ENCODE measurements at places on chromosomes 16 and 17.
A peak's percentile ranks its signal among the peaks of the same experiment; 100 is the strongest.

DNA sequence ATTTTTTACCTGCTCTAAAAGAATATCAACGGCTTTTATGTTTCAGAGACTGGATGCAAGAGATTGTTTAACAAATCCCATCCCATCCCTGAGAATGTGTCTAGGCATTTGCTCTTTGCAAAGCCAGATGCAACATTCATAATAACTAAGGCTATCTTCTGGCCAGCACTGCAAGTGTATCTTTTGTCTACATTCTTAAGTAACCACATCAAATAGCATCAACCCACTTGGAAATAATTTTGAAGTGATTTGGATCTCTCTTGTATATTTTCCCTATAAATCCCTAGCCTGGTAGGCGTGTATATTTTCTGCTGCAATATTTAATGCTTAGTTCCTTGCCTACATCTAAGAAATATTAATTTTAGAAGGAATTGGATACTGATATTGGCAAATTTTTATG lies 64.3 kb downstream of the PIGL start:
- H3K27ac ChIP-seq: peak overlapping the region; percentile 1
- peaks cover 4% of the 10 kb centered on the region for H3K36me3 ChIP-seq
- H3K4me1 ChIP-seq: peaks cover 32% of the 10 kb centered on the region

- DNase-seq: no peak
- H3K4me3 ChIP-seq: no peak overlapping the region
- H3K36me3 ChIP-seq: no peaks in the 10 kb centered on the region
- H3K27ac ChIP-seq: no peak overlapping the region
- peaks cover 78% of the 10 kb centered on the region for H3K27me3 ChIP-seq
Measured at GRCh38 chr17:58242171-58242784, 3.9 kb downstream of the LPO start.

DNA sequence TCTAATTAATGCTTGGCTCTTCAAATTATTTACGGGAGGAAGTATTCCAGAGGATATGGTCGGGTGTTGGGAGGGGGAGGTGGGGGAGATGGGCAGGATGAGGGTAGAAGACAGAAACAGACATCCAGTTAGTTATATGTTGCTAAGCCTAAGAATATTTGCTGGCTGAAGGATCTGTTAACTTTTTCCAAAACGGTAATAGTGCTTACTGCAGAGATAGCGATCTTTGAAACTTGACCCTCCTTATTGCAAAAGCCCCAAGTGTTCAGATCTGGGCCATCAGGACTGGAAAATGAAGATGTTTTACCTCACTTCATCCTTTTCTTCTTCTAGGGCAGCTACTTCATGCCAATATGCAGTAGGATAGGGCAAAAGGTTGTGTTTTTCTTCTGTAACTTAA lies 27.0 kb upstream of the MMD start:
- DNase-seq: no peak
- peaks cover 24% of the 10 kb centered on the region for H3K27me3 ChIP-seq
- no peaks in the 10 kb centered on the region for H3K4me1 ChIP-seq
- H3K36me3 ChIP-seq: no peaks in the 10 kb centered on the region

DNA sequence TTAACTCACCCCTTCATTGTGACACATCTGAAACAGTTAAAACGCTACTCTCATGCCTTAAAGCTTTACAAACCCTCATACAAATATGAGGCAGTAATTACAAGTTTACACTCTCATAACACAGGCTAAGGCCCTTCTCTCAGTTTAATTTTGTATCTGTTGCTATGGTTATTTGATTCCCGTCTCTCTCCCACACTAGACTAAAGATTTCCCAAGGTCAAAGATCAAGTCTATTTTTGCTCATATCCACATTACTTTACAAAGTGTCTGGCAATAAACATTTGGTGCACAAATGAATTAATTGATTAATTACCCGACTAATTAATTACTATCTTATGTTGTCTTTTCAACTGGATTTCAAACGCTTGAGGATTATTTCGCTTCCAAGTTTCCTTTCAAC lies 86.4 kb upstream of the MYOCD start:
- no peaks in the 10 kb centered on the region for H3K36me3 ChIP-seq
- H3K27ac ChIP-seq: no peak overlapping the region
- no peaks in the 10 kb centered on the region for H3K4me1 ChIP-seq
- DNase-seq: no peak
- no peak overlapping the region for H3K4me3 ChIP-seq
- no peaks in the 10 kb centered on the region for H3K27me3 ChIP-seq

- H3K36me3 ChIP-seq: peaks cover 6% of the 10 kb centered on the region
- H3K27me3 ChIP-seq: no peaks in the 10 kb centered on the region
- H3K27ac ChIP-seq: no peak overlapping the region
Measured at GRCh38 chr17:66462010-66462409, 159.6 kb downstream of the PRKCA start.

- no peak for DNase-seq
- no peaks in the 10 kb centered on the region for H3K4me1 ChIP-seq
- no peak overlapping the region for H3K27ac ChIP-seq
- H3K4me3 ChIP-seq: no peak overlapping the region
Measured at GRCh38 chr16:25370541-25370940, 112.9 kb upstream of the ZKSCAN2 start.

- no peaks in the 10 kb centered on the region for H3K36me3 ChIP-seq
- H3K27ac ChIP-seq: no peak overlapping the region
- H3K4me1 ChIP-seq: no peaks in the 10 kb centered on the region
- DNase-seq: no peak
- H3K27me3 ChIP-seq: peaks cover 16% of the 10 kb centered on the region
Measured at GRCh38 chr17:74508156-74508555, 23.1 kb downstream of the CD300LB start.

DNA sequence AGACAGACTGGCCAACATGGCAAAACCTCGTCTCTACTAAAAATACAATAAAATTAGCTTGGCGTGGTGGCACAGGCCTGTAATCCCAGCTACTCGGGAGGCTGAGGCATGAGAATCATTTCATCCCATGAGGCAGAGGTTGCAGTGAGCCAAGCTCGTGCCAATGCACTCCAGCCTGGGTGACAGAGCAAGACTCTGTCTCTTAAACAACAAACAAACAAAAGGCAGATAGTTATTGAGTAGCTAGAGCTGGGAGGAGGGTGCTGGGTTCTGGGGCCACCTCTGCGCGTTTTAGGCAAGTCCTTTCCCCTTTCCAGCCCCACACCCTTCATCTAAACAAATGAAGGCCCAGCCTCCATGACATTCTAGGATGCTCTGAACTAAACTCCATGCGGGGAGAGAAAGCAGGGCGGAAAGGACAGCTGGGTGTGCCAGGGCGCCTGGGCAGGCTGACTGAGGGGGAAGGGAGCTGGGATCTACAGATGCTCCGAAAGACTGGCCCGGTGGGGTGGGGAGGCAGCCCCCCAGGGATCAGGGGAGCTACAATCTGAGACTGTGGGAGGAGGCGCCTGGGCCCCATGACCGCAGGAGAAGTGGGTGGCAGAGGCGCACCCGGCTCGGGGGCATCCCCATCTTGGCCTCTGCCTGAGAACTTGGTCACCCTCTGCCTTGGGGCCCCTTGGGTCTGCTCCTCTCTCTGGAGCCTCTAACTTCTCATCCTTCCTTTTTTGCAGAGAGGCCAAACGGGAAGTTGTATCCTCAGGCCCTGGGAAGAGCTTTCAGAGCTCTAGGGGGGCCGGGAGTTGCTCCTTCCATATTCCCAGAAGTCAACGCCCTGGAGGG lies 910 bp downstream of the ITGAL start:
- peaks cover 67% of the 10 kb centered on the region for H3K36me3 ChIP-seq
- peak overlapping the region; percentile 95 for H3K27ac ChIP-seq
- no peaks in the 10 kb centered on the region for H3K27me3 ChIP-seq
- peak; percentile 53 for DNase-seq
- peak overlapping the region; percentile 99 for H3K4me3 ChIP-seq

GRCh38 chr17:63986821-63987220 lies 11.3 kb upstream of the PRR29 start:
- H3K27ac ChIP-seq: no peak overlapping the region
- no peaks in the 10 kb centered on the region for H3K27me3 ChIP-seq
- peaks cover 10% of the 10 kb centered on the region for H3K36me3 ChIP-seq
- peaks cover 41% of the 10 kb centered on the region for H3K4me1 ChIP-seq

DNA sequence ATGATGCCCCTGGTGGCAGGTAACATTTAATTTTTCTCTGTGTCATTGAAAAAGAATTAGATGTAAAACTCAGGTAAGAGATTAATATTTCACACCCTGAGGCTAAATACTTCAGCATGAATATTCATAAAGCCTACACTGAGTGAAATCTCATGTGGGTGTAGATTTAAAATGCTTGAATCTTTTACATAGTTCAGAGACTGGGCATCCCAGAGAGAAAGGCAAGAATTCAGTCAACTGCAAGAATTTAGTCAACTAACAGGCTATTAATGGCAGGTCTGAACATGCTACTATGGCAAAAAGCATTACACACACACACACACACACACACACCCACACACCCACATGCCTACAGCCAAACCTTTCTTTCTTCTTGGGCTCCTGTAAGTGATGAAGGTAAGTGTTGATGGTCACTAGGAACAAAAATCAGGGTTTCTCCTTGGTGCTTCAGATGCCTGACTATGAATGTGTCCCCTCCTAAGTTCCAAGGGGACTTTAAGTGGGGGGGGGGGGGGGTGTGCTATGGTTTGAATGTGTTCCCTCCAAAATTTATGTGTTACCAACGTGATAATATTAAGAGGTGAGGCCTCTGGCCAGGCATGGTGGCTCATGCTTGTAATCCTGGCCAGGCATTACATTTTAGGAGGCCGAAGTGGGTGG lies 63.7 kb upstream of the PSMD7 start:
- DNase-seq: no peak
- H3K27me3 ChIP-seq: peaks cover 42% of the 10 kb centered on the region
- no peak overlapping the region for H3K4me3 ChIP-seq
- H3K4me1 ChIP-seq: no peaks in the 10 kb centered on the region
- H3K27ac ChIP-seq: no peak overlapping the region

DNA sequence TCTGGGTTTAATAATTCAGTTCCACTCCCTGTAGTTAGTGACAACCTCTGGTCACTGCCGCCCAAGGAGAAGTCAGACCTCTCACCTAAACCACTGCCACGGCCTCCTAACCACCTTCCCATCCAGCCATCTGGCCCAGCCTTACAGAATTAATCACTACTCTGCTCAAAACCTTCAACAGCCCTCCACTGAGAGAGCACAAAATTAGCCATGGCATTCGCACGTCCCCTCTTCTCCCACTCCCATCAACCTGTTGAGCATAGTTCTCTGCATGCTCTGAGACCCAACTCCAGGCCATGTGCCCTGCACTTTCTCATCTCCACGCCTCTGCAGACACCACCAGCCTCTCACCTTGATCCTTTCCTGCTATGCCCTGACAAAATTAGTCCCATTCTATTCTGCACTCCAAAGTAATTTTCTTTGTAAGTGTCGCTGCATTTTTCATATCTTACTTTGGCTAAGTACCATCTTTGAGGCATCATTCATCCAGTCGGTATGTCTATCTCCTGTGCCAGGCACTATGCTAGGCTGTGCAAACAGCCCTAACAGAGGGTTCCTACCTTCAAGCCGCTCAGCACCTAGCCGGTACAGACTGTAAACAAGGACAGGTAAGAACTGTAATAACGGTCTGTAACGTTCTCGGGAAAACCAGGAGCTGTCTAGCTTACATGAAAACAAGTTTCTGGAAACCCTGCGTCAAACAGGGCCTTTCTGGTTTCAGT lies 963 bp downstream of the COPRS start:
- peak overlapping the region; percentile 72 for H3K4me3 ChIP-seq
- peaks cover 19% of the 10 kb centered on the region for H3K36me3 ChIP-seq
- DNase-seq: no peak
- peak overlapping the region; percentile 3 for H3K27ac ChIP-seq
- peaks cover 15% of the 10 kb centered on the region for H3K4me1 ChIP-seq
- H3K27me3 ChIP-seq: no peaks in the 10 kb centered on the region

- DNase-seq: no peak
- no peak overlapping the region for H3K27ac ChIP-seq
- H3K4me1 ChIP-seq: peaks cover under 1% of the 10 kb centered on the region
- peaks cover 3% of the 10 kb centered on the region for H3K36me3 ChIP-seq
- no peaks in the 10 kb centered on the region for H3K27me3 ChIP-seq
Measured at GRCh38 chr17:75640556-75641119, 7.4 kb downstream of the SMIM5 start.

DNA sequence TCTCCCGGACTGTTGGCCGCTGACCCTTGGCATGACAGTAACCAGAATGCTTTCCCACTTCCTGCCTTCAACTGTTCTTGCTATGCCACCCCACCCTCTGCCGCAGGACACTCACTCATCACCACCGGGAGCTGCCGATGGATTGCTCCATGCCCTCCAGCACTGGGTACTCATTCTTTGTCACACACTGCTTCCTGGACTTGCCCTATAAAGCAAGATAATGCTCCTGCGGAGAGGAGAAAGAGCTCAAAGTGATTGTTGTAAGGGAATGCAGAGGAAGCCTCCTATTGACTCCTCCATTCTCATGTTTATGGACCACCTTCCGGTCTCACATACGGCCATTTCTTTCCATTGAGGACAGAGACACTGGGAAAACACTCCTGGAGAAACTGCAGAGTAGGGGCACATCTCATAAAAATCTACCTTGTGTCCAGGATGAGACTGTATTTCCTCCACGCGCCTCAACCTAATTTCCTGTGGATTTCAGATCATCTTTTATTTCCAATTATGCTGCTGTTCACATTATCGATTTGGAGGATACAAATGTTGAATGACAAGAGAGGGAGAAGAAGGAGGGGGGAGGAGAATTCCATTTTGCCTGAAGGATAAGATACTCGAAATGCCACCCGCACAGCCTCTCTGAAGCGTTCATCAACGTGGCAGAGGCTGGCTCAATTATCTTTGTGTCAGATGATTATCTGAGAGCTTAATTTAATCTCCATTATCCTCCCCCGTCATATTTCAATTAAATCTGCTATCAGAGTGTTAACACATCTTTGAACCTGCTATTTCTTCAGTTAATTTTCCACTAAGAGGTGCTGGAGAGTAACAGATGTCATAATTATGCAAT lies 486.1 kb upstream of the SALL1 start:
- no peak overlapping the region for H3K27ac ChIP-seq
- H3K36me3 ChIP-seq: no peaks in the 10 kb centered on the region
- no peak overlapping the region for H3K4me3 ChIP-seq
- DNase-seq: no peak

- DNase-seq: no peak
- peak overlapping the region; percentile 83 for H3K4me3 ChIP-seq
- peaks cover 15% of the 10 kb centered on the region for H3K36me3 ChIP-seq
- peaks cover 53% of the 10 kb centered on the region for H3K4me1 ChIP-seq
- H3K27ac ChIP-seq: no peak overlapping the region
Measured at GRCh38 chr17:28043296-28043695, 819 bp downstream of the NLK start.

DNA sequence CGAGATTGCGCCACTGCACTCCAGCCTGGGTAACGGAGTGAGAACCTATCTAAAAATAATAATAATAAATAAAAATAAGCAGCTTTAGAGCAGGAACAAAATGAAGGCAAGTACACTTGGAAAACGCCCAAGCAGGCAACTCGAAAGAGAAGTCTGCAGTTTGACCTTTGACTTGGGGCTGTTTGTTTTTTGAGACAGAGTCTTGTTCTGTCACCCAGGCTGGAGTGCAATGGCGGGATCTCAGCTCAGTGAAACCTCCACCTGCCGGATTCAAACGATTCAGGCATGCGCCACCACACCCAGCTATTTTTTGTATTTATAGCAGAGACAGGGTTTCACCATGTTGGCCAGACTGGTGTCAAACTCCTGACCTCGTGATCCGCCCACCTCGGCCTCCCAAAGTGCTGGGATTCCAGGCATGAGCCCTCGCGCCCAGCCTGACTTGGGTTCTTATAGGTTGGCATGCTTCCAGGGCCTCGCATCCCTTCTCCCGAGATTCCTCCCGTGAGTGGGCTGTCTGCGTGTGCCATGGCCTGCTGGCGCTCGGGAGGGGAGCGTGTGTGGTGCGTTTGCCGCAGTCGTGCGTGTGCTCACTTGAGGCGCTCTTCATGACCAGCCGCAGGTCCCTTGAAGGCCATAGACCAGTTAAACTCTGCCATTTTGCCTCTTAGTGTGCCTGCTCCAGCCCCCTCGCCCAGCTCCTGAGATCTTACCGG lies 18.4 kb upstream of the UBE2I start:
- H3K36me3 ChIP-seq: no peaks in the 10 kb centered on the region
- H3K27ac ChIP-seq: no peak overlapping the region
- H3K27me3 ChIP-seq: peaks cover 94% of the 10 kb centered on the region
- no peak for DNase-seq
- no peak overlapping the region for H3K4me3 ChIP-seq

All from effector memory CD8-positive, alpha-beta T cell (primary cell).